Ovary (tissue), 10 donors: ENCODE measurements at places on chromosomes 3 and 15. TPM values are rescaled to one million over a fixed set of nuclear protein-coding genes. Genes with fewer than 3 reads are reported as not detected.
A peak's percentile ranks its signal among the peaks of the same experiment; 100 is the strongest.

GRCh38 chr3:52402101-52402521, 42.8 kb downstream of the SEMA3G start:
- peak; percentile 16 for DNase-seq
- H3K27me3 ChIP-seq, result no peaks in the 10 kb centered on the region
- no peak overlapping the region for H3K27ac ChIP-seq
- H3K36me3 ChIP-seq, result no peaks in the 10 kb centered on the region
- no peak overlapping the region for H3K4me3 ChIP-seq

GRCh38 chr3:56357266-56357665, 111.0 kb downstream of the ERC2 start:
- no peak overlapping the region for H3K27ac ChIP-seq
- H3K4me3 ChIP-seq, result no peak overlapping the region
- no peaks in the 10 kb centered on the region for H3K27me3 ChIP-seq
- peaks cover 3% of the 10 kb centered on the region for H3K4me1 ChIP-seq
- no peak for DNase-seq

DNA sequence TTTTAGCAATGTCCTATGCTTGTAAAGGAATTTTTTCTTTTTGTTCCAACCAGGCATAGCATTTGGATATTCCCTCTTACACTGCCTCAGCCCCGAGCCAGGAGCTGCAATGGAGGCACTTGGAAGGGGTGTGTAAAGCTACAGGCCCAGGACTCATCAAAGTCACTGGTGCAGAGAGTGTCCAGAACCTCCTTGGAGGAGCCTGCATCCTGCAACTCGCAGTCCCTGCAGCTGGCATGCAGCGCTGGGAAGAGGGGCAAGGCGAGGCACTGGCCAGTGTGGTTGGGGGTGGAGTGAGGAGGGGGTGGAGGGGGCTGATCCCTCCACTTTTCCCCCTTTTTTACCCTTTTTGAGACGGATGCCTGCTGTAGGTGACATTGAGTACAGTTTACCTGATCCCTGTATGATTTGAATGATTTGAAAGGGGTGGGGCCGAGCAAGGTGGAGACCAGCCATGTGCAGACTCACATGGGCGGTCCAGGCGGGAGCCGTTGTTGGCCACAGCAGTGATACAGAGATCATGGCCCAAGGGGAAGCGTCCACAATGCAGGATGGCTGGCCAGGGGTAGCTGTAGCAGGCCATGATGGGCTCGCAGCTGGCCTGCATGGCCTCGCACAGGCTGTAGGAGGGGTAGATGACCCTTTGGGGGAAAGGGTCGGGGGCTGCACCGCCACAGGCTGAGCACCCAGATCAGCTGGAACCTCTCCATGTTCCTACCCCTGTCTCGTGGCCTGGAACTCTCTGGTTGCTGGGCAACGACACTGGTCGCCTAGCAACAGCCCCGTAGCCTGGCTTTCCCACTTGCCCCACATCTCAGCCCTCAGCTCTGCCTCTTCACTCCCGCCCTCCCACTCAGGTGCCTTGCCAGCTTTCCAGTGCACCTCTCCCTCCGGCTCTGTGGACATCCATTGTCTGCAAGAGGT, 7.9 kb downstream of the P4HTM start:
- H3K4me3 ChIP-seq, result no peak overlapping the region
- H3K27me3 ChIP-seq, result no peaks in the 10 kb centered on the region
- DNase-seq, result no peak
- H3K27ac ChIP-seq, result no peak overlapping the region

PSTPIP1 gene
- total RNA-seq, result 1.8 TPM

DNA sequence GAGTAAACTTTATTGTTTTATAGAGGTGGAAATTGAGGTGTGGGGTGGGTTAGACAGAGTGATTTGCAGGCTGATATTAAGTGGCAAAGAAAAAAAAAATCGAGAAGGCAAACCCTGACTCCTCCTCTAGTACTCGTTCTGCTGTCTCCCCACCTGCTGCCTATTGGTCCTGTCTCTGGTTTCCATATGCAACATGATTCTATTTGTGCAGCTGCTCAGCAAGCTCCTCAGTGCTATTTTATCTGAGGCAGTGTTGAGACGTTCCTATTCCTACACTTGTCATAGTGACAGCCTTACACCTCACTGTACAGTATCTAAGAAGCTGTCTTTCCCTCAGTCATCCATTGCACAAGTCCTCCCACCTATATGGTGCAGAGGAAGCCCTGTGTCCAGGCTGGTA, 45.1 kb downstream of the RSL24D1 start:
- no peaks in the 10 kb centered on the region for H3K36me3 ChIP-seq
- no peaks in the 10 kb centered on the region for H3K4me1 ChIP-seq
- H3K27ac ChIP-seq, result no peak overlapping the region
- no peak for DNase-seq
- H3K27me3 ChIP-seq, result no peaks in the 10 kb centered on the region

DNA sequence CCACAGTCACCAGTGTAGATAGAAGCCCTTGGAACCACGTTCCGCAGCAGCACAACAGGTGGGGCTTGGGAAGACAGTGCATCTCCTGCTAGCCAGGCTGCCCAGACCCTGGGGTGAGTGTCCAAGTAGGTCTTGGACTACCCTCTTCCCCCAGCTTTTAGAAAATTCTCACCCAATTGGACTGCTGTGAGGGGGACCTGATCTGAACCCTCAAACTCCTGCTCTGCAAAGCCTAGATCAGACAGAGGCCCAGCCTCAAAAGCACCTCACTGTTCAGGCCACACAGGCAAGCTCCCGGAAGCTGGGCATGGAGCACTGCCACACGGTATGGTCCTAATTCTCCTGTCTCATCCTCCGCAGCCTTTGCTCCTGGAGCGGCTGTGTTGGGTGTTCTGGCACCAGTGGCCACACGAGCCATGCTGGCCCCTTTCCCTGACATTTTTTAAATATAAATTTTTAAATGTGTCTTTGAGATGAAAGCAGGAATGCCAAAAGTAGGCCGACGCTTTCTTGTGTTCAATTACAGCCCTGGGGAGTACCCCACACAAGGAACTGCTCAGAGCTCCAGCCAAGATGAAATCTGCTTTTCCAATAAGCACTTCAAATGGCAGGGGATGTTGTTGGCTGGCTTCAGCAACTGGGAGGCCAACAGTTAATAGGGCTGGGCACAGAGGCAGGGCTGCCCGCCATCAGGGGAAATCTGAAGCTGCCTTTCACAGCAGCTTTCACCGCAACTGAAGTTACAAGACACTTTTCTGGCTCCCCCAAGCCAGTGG, 40.9 kb downstream of the CPN2 start:
- no peak for DNase-seq
- H3K36me3 ChIP-seq, result no peaks in the 10 kb centered on the region
- no peaks in the 10 kb centered on the region for H3K27me3 ChIP-seq
- H3K4me1 ChIP-seq, result peaks cover 9% of the 10 kb centered on the region

DNA sequence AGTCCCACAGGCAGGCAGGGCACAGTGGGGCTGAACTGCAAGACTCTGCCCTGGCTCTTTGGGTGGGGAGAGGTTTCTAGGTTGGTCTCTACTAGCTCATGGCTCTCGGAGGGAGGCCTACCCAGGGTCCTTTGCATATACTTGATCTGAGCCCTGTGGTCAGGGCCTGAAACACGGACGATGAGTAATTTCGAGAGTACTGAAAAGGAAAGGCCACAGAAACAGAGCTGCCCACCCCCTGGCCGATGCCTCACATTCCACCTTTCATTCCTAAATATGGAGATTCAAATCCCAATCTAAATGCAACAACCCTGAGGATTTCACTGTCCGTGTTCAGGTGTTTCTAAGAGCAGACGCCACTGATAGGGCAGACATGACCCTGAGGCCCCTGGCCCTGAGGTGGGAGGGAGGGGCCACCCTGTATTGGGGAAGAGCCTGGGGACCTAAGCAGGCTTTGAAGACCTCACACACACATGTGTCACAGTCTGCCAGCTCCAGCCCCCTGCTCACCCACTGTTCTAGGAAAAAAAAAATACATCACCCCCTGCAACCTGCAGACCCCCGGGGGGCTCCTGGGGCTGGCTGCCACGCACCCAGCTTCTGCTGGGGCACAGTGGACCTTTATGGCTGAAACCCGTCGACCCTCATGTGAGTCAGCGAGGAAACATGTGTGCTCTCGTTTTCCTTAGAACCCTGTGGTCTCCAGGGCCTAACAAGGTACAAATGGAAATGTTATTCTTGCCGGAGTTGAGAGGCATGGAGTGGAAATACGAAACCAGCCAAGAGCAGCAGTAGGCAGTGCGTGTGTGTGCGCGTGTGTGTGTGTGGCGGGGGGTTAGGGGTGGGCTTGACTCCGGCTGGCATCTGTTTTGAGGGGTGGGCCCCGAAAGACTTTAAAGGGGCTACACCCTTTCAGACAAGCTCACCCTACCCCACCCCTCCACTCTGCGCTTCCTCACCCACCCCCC, 112.7 kb downstream of the CHSY1 start:
- H3K36me3 ChIP-seq, result no peaks in the 10 kb centered on the region
- DNase-seq, result no peak
- H3K27ac ChIP-seq, result peak overlapping the region; percentile 62
- H3K4me3 ChIP-seq, result no peak overlapping the region
- no peaks in the 10 kb centered on the region for H3K27me3 ChIP-seq

- H3K27ac ChIP-seq, result no peak overlapping the region
- no peak for DNase-seq
- H3K27me3 ChIP-seq, result no peaks in the 10 kb centered on the region
- H3K4me3 ChIP-seq, result no peak overlapping the region
Measured at GRCh38 chr3:30904996-30905395, 10.5 kb upstream of the GADL1 start.

DNA sequence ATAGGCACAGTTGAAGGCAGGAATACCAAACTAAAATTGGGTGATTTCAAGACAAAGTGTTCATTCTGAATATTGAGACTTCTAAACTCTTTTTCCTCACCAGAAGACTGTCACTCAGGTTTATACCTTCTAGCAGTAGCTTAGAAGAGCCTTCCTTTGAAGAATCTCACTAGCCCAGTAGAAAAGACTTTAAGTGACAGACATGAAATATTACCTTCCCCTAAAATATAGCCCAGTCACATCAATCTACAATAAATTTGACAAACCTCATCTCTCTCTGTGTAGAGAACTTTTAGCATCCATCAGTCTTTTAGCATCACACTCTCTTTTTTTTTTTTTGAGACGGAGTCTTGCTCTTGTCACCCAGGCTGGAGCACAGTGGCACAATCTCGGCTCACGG, 97.5 kb downstream of the HERC1 start:
- H3K27ac ChIP-seq, result no peak overlapping the region
- no peaks in the 10 kb centered on the region for H3K36me3 ChIP-seq
- no peak for DNase-seq
- no peaks in the 10 kb centered on the region for H3K27me3 ChIP-seq

DNA sequence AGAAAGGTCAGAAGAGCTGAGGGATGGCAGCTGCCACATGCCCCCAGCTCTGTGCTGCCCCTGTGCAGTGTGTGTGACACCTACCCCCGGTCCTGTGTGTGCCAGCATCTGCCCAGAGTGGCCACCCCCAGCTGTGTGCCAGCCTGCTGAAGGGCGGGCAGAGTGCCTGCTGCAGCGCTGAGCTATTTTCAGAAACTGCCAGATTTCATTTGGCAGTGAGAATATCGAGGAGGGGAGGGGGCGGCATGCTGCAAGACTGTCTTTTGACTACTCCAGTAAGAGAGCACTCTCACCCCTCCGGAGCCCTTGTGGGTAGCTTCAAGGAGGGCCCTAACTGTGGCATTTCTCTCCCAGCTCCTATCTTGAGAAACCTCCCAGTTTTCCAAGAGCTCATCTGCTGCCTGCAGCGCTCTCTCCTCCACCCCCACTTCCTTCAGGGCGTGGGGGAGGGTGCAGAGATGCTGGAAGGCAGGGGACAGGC, 25.2 kb upstream of the DOCK3 start:
- no peak overlapping the region for H3K27ac ChIP-seq
- no peaks in the 10 kb centered on the region for H3K27me3 ChIP-seq
- no peak overlapping the region for H3K4me3 ChIP-seq
- H3K4me1 ChIP-seq, result peaks cover 4% of the 10 kb centered on the region

GRCh38 chr3:42094128-42094527, 3.0 kb downstream of the TRAK1 start:
- H3K36me3 ChIP-seq, result no peaks in the 10 kb centered on the region
- DNase-seq, result no peak
- H3K4me3 ChIP-seq, result no peak overlapping the region
- no peaks in the 10 kb centered on the region for H3K4me1 ChIP-seq
- no peak overlapping the region for H3K27ac ChIP-seq

DNA sequence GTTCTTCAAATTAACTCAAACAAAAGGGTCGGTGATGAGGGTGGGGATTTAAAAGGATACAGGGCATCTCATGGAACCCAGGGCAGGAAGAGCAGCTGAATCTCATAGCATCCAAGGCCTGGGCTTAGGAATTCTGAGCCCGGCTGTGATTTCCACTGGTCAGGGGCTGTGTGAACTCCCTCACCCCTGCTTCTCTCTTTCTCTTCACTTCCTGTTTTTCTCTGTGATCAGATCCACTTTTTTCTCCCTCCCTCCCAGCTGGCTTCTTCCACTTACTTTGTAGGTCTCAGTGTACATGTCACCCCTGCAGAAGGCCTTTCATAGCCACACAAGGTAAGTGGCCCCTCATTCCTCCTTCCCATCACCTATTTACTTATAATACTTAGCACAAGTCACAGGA, 68.2 kb upstream of the CORO2B start:
- DNase-seq, result no peak
- no peaks in the 10 kb centered on the region for H3K36me3 ChIP-seq
- H3K27me3 ChIP-seq, result no peaks in the 10 kb centered on the region
- H3K27ac ChIP-seq, result no peak overlapping the region
- H3K4me1 ChIP-seq, result peaks cover 13% of the 10 kb centered on the region
- H3K4me3 ChIP-seq, result no peak overlapping the region

DNA sequence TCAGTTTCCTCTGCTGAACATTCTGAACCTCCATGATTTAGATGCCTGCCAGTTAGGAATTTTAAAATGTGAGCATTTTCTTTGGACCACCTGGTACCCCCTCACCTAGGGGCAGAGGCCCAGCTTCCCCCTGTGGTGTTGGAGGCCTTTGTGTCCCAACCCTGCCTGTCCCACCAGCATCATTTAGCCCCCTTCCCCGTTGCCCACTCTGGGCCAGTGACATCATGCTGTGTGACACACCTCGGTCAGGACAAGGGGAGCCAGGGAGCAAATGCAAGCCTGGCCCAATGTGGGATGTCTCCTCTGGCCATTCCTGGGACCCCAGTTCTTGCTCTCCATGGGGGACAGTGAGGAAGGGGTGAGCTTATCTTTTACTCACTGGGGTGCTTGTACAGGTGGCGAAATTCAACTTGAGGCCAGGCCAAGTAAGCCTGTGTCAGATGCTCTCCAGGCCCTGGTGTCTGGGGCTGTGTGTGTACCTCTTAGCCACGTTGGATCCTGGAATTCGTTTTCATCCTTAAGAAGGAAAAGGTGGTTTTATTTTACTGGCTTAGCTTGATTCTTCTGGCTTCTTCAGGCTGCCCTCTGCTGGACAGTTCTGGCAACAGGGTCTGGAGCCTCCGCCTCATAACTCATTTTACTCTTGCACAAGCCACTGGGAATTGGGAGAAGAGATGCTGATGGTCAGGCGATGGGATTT, 49.7 kb upstream of the MYZAP start:
- H3K36me3 ChIP-seq, result no peaks in the 10 kb centered on the region
- no peak overlapping the region for H3K27ac ChIP-seq

- no peak overlapping the region for H3K27ac ChIP-seq
- DNase-seq, result no peak
- H3K4me1 ChIP-seq, result no peaks in the 10 kb centered on the region
Measured at GRCh38 chr15:79844221-79844620, 52.6 kb downstream of the MTHFS start.

GRCh38 chr3:115233021-115233420, 85.9 kb upstream of the ZBTB20 start:
- H3K4me3 ChIP-seq, result no peak overlapping the region
- no peak overlapping the region for H3K27ac ChIP-seq

- no peaks in the 10 kb centered on the region for H3K36me3 ChIP-seq
- no peaks in the 10 kb centered on the region for H3K27me3 ChIP-seq
- peak overlapping the region; percentile 52 for H3K27ac ChIP-seq
- H3K4me1 ChIP-seq, result peaks cover 4% of the 10 kb centered on the region
- peak overlapping the region; percentile 56 for H3K4me3 ChIP-seq
- peak; percentile 45 for DNase-seq
Measured at GRCh38 chr3:185824051-185825005, 514 bp downstream of the IGF2BP2 start.
